ENCODE measurements at places on chromosomes 11 and 22.

GRCh38 chr11:127238321-127238720 is 237.8 kb upstream of the KIRREL3 start:
- no peak for DNase-seq

- no peak for DNase-seq
These were observed 12.6 kb downstream of the TNNT3 start for GRCh38 chr11:1932105-1932480.

GRCh38 chr11:76251576-76251975 is 45.3 kb upstream of the WNT11 start:
- no peak for DNase-seq

- no peak for DNase-seq
These were observed 333.6 kb upstream of the NCAM1 start for GRCh38 chr11:112627588-112628045.

- DNase-seq = no peak
These were observed 9.9 kb downstream of the NAP1L4 start for GRCh38 chr11:2982214-2982613.

DNA sequence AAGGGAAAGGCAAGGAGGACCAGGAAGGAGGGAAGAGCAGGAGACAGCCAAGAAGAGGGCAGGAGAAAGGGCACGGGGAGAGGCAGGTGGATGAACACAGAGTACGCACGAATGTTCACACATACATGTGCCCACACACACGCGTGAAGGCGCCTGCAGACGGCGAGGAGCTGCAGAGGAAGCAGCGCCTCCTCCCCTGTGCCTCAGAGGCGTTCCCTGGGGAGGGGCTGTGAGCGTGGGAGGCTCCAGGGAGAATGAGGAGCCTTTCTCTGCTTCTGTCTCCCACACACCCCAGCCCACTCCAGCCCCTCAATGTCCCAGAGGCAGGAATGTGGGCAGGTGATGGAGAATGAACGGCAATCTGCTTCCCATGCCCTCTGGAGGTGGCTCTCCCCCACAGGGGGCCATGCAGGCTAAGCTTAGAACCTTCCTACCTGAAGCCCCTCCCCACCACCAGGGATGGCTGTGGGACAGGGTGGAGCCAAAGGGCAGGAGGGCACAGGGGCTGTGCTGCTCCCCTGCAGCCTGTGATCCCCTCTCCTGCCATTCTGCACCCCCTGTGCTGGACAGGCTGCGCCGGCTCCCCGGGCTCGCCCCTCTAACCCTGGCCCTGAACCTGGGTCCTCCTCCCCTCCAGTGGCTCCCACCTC is 25.3 kb downstream of the PPM1F start:
- no peak for DNase-seq

- DNase-seq = peak; percentile 25
These were observed 65.8 kb downstream of the PACSIN2 start for GRCh38 chr22:42949159-42949558.

- no peak for DNase-seq
These were observed 100.0 kb downstream of the AMBRA1 start for GRCh38 chr11:46493791-46494190.

DNA sequence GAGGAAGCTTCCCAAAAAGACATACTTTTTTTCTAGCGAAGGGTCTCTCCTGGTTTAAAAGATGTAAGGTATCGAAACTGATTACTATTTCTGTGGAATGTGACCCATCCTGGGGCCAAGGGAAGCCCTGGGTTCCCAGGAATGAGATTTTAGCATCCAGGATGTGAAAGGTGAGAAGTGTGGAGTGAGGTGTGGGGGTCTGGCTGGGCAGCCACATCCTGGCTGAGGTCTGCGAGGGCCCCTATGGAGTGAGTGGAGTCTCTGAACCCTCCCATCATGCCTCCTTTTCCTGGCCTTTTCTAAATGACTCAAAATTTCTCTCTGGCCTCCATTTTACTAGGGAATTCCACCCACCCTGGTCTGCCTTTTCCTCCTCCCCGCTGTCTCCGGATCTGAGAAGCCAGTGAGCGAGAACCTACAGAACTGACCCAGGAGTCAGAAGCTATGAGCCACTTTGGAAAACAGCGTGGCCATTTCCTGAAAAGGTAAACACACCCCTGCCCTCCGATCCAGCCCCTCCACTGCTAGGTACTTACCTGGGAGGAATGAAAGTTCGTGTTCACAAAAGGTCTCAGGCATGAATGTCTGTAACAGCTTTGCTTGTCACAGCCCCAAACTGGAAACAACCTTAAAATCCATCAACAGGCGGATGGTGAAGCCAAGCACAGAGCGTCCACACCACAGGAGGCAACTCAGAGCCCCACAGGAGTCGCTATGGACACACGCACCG is 27.7 kb upstream of the SHANK2 start:
- DNase-seq = no peak

- DNase-seq = no peak
These were observed 40.0 kb downstream of the APOL1 start for GRCh38 chr22:36292823-36293530.

DNA sequence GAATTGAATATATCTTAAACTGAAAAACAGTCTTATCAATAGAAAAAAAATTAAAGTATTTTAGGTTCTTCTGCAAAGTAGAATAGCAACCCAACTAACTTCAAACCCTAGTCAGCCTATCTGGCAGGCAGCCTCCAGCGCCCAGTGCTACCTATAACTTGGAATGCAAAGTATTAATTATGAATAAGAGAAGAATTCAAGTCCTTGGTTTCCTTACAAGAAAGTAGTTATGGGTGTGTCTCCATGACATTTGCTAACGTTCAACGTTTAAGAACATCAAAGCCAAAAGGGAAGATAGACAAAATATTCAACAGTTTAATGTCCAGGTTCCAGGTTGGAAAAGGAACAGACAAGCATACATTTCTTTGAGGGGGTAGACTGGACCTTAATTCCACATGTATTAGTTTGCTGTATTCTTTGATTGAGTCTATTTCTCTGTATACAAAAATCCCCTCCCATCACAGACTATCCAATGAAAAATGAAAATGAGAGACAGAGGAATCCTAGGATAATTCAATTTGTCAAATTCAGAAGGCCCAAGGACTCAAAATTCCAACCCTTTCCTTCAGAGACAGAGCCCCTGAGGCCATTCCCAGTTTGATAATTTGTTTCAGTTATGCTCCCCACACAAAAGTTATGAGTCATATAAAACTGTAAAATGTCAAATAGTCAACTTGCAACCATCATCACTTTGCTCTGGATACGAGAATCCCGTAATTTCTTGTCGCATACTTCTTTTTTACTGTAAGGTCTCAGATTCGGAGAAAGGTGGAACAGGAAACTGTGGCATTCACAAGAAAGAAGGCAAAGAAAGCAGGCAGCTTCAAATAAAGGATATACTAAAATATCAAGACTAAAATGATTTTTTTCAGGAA is 83.7 kb upstream of the CHRM4 start:
- no peak for DNase-seq

- peak; percentile 20 for DNase-seq
These were observed 43.6 kb downstream of the LRRC32 start for GRCh38 chr11:76626921-76627401.

DNA sequence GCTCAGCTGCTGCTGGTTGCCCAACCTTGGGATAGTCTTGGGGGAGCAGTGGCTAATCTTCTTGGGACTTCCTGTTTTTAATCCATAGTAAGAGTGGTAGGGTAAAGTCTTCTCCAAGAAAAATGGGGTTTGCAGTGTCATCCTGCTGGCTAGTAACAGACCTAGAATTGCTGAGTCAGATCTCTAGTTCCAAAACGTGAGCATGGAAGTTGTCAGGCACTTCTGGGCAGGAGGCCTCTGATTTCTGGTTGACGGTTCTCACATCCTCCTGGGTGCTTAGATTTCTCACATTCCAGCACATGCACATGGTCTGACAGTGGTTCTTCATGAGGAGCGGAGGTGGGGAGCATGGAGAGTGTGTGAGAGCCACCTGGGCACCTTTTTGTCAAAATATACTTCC is 410.0 kb downstream of the OPCML start:
- no peak for DNase-seq

- no peak for DNase-seq
These were observed 23.6 kb downstream of the CADM1 start for GRCh38 chr11:115480611-115481010.

- peak; percentile 77 for DNase-seq
These were observed at the start of gene BBS1 for GRCh38 chr11:66510271-66510989. TSS of gene BBS1 (plus strand) at chr11:66510635. CDS start at chr11:66510660, 25 bp downstream.

- no peak for DNase-seq
These were observed 66.7 kb upstream of the PPARA start for GRCh38 chr22:46083383-46084350.

- no peak for DNase-seq
These were observed 76.2 kb upstream of the TTLL12 start for GRCh38 chr22:43262990-43263644.

DNA sequence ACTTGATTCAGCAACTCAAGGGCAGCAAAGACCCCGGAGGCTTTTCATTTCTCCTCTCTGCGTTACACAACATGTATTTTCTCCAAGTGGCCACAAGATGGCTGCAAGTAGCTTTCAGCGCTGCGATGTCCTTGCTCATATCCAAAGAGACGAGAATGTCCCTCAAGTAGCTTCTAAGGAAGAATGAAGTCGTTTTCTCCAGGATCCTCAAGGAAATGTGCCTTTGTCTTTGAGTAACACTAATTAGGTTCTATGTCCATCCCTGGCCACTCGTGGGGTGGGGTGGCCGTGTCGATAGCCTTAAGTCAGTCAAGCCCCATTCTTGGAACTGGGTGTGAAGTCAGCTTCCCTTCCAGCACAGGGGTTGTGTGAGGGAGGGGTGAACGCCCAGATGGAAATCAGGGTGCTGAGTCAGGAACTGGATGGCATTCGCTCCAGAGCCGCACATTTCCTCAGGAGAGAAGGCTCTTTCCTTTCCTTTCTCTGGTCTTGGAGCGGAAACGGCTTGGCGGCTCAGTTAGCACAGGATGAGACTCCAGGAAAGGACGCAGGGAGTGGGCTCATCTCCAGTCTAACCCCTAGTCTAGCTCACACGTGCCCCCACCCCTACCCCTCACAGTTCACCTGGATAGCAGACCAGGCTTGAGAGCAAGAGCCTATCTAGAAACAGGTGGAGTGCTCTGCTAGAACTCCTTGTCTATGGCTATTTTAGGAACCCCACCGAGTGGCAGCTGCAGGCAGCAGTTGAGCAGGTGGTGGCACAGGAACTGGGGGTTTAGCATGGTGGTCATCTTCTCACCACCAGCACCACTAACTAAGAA is 44.3 kb downstream of the NNMT start:
- peak; percentile 73 for DNase-seq

DNA sequence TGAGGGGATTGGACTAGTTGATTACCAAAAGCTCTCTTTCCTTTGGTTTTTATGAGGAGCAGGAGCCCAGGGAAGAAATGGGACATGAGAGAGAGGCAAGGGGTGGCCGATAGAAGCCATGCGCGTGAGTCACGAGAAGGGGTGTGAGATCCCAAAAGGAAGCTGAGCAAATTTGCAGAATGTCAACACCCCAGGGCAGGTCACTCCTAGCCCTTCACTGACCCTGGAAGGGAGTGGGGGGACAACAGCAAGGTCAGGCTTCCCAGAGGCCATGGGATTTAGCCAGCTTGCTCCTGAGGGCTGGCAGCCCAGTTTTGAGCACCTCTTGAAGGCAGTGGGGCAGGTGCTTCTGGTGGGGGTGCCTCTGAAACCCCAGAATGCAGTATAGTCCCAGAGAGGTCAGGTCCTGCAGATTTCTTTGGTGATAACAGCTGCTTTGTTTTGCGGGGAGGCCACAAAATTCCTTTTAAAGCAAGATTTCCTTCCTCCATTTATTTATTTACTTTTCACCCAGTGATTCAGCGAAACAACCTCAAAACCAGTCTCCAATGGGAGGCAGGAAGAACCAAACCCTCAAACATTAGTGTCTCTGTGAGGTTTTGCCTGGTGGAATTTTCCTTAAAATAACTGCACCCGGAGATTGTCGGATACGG is 40.1 kb upstream of the TIMP3 start:
- DNase-seq = no peak

DNA sequence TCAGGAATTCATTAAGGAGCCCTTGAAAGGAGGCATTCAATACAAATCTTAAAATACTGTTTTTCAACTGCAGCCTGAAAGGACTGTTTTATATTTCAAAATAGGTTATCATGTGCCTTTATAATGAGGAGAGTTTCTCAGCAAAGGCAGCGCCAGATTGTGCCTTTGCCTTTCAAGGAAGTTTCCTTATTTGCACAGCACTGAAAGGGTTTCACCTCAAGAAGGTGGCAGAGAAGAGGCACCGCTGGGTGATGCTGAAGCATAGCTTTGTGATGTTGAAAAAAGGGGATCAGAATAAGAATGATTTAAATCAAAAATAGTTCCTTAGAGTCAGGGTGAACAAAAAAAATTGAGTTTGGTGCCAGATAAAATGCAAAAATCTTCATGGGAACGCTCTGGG is 601.0 kb upstream of the KIRREL3 start:
- no peak for DNase-seq

DNA sequence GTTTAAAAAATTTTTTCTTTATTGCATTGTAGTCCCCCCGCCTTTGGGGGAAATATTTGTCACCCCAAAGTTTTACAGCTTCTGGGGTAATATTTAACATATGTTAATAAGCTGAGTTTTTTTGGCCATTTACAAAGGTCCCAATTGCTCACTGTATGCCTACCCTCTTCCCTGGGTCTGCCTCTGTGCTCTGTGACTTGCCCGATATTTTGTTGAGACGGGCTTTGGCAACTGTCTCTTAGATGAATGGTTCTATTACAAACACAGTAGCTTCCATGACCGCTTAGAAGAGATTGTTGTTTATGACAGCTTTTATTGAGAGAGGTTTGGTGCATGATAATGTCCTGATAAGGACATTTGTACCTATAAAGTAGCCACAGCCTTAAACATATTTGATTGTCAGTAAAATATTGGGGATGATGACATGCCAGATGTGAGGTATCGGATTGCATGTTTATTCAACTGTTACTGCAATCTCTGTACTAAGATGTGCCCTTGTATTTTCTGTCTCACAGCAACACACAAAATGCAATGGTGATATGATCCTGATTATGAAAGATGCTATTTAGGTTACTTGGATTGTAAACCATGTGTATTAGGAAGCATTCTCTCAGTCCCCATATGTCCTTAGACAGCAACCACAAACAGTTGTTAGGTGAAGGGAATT is 103.1 kb downstream of the TEAD1 start:
- DNase-seq = peak; percentile 80

GRCh38 chr22:17199003-17199731 is 20.1 kb downstream of the ADA2 start:
- DNase-seq = peak; percentile 27

GRCh38 chr22:25492841-25493734 is 71.4 kb upstream of the GRK3 start:
- DNase-seq = no peak

- no peak for DNase-seq
These were observed 139.6 kb downstream of the PKNOX2 start for GRCh38 chr11:125304136-125304535.

- no peak for DNase-seq
These were observed 5.3 kb downstream of the MMP11 start for GRCh38 chr22:23777776-23778576.

Data from HCEC 1CT (cell line).